ENCODE measurements at places on chromosomes 5 and 9.

DNA sequence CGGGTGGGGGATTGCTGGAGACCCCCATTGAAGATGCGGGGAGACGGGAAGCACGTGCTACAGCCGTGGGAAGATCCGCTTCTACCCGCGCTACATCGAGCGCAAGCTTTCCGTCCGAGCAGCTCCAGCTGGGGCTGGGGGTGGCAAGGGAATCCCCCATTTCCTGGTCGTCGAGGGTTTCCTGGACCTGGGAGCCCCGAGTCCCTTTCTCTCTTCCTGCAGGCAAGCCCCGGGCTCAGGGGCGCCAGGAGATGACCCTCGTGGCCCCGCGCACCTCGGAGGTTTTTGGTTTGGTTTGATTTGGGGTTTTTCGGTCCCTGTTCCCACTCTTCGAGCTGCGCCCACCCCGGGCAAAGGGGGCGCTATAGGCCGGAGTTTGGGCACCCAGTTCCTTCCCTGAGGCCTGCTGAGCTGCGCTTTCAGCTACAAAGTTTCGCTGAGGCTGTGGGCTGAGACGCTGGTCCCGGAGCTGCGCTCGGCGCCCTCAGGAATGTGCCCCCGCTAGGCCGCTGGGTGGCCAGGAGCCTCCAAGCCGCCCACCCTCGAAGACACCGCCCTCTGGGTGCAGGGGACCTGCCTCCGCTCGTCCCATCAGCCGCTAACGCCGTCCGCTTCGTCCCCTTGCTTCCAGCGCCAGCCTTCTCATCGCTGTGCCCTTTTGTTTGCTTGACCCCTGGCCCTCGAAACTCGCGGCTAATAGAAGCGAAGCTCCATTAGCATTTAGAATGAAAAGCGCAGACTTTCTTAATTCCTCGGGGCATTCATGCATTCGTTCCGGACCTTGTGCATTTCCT is 2.9 kb downstream of the NR4A3 start:
- no peak for DNase-seq

GRCh38 chr5:125057912-125058826 is 311.7 kb upstream of the ZNF608 start:
- DNase-seq = no peak

DNA sequence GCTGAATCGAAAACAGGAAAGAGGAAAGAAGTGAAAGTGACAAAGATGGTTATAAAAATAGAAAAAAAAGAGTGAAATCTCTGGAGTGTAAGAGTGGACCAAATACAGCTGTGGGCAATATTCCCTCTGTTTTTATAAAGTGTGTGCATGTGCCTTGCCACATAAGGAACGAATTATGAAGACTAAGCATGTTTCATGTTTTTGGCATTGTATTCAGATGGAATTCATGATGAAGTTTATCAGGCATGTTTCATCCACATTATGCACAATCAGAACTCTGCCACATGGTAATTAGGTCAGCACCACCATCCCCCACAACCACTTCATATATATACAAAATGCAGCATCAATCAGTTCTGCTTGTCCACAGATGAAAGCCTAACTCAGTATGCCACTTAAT is 348.0 kb downstream of the ZNF608 start:
- DNase-seq = no peak

- no peak for DNase-seq
Observed at GRCh38 chr5:107502676-107503060, 168.1 kb downstream of the EFNA5 start.

GRCh38 chr5:36743891-36744772 is 132.4 kb upstream of the NIPBL start:
- DNase-seq = no peak

DNA sequence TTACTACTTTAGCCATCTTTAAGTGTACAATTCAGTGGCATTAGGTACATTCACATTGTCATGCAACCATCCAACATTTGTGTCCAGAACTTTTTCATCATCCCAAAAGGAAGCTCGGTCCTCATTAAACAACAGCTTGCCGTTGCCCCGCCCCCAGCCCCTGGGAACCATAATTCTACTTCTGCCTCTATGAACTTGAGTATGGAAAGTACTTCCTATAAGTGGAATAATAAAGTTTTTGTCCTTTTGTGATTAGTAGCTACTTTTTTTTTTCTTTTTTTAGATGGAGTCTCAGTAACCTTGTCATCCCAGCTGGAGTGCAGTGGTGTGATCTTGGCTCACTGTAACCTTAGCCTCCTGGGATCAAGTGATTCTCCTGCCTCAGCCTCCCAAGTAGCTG is 5.0 kb downstream of the GBGT1 start:
- no peak for DNase-seq

DNA sequence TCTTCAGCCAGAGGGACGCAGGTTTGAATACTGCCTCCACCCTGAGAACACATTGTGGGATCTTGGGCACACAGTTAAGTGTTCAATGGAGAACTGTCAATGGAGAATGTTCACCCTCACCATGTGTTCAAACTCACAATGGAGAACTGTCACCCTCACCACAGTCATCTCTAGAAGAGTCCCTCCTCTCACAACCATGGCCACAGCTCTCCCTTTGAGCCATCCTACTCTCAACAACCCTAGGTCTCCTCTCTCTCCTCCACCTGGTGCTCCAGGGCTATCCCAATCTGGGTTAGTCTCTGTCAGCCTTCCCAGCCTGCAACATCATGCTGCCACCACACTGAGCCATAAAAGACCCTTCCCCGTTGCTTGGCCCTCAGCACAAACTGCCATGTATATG is 36.3 kb upstream of the HAND1 start:
- no peak for DNase-seq

DNA sequence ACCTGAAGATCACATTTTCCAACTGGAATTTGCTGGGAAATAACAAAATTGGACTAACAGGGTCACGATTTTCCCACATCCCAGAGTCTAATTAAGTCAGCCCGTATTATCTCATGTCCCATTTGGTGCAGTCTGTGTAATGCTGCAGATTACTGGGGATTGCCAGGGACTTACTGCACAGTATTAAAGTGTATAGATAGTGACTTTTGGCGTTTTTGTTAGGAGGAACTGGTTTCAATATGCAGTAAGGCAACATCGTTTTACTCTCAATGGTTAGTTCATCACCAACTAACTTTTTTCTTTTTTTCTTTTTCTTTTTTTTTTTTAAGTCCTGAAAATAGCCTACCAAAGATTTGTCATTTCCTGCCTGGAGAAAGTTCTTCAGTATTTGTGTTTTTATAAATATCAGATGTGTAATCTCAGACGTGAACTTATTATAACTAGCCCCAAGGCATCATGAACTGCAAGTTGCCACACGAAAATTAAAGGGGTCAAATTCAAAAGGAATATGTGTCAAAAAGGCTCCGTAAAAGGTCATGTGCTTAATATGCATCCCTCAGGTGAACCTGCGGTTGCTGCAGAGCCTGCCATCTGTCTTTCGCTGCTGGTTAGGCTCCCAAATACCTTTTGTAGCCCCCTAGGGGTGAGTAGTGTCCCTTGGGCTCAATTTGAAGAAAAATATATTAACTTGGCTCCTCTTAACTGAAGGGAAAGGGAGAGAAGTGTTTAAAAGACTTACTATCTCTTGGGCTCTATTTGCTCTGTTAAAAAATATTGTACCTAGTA is 176.7 kb upstream of the ADAMTSL1 start:
- DNase-seq = no peak

- no peak for DNase-seq
Observed at GRCh38 chr9:37380570-37380969, 41.9 kb upstream of the GRHPR start.

DNA sequence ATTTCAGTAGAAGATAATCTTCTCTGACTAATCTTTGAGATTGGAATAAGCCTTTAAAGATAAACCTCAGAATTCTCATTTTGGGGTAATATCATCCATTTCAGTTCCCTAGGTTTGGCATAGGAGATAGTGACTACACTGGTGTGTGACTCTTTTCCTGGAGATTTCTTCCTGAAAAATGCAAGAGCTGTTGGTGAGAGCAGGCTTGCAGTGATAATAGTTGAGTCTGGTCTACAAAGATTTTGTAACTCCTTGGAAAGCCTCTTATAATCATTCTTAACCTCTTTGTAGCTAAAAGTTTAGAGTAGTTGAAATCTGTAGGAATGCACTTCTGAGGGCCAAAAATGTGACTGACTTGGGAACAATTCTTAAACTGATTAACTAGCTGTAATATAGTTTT is 23.4 kb downstream of the RANBP17 start:
- DNase-seq = no peak

DNA sequence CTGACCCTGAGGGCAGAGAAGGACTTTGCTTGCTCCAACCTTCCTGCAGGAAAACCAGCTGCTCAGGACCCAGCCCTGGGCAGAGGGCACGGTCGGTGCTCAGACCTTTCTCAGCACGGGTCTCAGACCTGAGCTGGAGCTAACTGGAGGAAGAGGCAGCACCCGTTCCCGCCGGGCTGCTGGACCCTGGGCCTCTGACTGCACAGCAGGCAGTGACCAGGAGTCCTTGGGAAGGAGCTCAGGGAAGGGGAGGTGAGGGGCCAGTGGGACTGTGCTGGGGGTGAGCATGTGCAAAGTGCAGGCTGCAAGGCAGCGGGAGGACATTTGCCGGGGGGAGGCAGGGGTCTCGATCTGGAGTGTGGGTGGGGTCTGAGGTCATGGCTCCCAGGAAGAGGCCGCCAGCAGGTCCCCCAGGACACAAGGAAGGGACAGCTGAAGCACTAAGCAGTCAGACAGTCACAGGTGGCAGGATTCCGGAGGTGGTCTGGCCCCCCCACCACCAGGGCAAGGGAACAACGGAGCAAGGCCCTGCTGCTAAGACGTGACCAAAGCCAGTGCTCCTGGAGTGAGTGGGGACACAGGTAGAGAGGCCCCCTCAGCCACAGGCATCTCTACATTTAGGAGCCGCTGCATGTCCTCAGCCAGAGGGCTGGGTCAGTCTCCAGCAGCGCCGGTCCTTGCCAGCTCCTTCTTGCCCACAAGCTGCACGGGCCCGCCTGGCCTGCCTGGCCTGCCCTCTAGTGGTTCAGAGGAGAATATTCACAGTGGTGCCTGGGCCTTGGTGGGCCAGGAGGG is 4.8 kb upstream of the DPM2 start:
- peak; percentile 30 for DNase-seq

DNA sequence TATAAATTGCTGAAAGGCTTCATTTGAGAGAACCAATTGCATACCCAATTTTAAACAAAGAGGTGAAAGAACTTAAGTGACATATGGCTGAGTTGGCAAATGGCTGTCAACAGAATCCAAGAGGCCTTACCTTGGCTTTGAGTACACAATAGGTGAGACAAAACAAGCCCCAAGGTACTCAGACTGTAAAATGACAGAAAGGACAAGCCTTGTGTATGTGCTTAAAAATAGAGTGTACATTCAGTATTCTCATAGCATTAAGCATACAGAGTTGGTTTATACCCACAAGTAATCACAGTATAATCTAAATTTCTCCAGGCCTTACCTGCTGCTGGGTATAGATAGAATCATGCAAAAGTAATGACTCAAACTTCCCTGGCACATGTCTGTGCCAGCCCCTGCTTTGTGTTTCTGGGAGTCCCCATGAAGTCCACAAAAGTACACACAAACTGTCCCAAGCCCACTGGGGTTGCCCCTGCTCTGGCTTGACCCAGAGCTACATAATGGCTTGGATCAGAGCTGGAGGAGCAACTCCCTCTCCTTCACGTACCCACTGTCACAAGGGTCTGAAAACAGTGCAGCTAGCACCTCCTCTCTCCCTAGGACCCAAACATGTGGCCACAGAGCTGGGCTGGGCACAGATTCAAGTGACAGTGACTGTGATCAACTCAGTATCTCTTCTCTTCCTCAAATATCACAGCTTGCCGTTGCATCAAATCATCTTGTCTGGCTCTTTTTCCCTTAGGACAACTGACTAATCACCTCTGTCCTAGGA is 250.8 kb downstream of the ENC1 start:
- DNase-seq = no peak

- DNase-seq = no peak
Observed at GRCh38 chr9:114078021-114078780, at the start of gene AMBP. Gene AMBP (minus strand): TSS chr9:114078300. CDS start chr9:114078209, 91 bp downstream.

DNA sequence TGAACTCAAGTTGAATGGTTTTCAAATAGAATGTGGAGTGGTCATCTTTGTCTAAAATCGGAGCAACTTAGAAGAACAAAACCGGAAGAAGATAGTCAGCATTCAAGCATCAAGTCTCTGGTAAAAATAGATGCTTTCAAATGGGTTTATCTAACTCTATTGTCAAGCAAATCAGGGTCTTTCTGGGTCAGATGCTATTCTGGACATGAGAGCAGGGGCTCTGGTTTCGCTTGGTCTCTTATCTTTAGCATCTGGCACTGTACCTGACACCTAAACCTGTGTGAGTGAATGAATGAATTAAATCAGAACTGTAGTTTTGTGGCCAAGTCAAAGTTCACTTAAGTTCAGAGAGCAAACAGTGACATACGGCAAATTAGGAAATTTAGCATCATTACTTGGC is 173.5 kb downstream of the SLIT3 start:
- DNase-seq = no peak

- no peak for DNase-seq
Observed at GRCh38 chr9:13173553-13173952, 105.9 kb downstream of the MPDZ start.

GRCh38 chr9:36625006-36625615 is 52.4 kb downstream of the MELK start:
- DNase-seq = no peak

DNA sequence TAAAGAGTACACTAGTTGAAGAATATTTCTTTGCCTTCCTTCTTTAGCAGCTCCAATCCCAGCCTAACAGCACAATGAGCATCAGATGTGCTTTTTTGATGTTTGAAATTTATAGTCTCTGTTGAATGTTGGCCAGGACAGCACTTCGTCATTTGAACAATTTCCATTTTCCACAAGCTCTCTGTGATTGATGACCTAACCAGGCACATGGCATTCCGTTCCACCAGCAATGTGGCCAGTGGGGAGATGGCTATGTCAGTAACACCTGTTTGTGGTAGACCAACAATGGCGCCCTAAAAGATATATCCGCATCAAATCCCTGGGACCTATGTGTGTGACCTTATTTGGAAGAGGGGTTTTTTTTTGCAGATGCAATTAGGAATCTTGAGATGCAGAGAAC is 66.8 kb downstream of the PALM2AKAP2 start:
- DNase-seq = no peak

DNA sequence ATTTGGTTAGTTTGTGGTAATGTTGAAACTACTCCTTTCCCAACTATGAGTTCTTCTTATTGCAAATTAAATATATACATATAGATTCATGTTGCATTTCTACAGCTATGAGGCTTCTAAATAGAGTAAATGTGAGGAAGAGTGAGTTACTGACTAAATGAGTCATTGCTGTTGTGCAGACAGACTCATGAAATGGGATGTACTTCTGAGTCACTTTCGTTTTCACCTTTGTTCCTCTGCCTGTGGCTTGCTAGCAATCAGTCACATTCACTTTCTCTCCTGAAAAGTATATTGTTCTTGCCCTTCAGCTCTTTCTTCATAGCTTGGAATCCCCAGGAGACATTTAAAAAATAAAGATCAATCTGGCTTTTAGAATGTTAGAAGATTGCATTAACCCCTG is 295.5 kb upstream of the SMC2 start:
- no peak for DNase-seq
